SK-N-SH treated with all-trans-retinoic acid at 6 μM for 48 hours (cell line): ENCODE measurements at places on chromosomes 7 and 10.
A peak's percentile ranks its signal among the peaks of the same experiment; 100 is the strongest.

DNA sequence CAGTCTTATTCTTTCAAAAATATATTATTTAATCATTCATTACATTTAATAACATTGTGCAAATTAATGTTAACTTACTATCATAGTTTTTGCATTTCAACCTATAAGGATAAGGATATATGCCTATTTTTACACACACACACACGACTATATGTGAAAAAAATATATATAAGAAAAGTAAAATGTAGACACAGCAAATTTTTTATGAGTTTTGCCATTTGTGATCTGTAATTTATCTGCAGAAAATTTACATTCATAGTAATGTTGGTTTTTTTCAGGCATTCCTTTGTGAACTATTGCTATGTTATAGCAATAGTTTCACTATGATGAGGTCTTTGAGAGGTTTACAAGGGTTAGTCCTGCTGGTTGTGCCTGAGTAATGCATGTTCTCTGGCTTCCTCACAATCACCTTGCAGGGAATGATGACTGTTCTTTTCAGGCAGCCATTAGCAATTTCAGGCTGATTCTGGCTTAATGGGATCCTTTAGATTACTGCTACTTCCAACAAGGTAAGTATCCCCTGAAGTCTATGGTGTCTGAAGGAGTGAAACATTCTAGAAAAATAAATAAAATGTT lies 183.7 kb upstream of the CDK1 start:
- peak; percentile 74 for ATAC-seq

- ATAC-seq, result no peak
These were observed 64.2 kb upstream of the SH2B2 start for GRCh38 chr7:102222445-102222844.

GRCh38 chr10:121521794-121522556 lies 76.3 kb downstream of the FGFR2 start:
- no peak for ATAC-seq

DNA sequence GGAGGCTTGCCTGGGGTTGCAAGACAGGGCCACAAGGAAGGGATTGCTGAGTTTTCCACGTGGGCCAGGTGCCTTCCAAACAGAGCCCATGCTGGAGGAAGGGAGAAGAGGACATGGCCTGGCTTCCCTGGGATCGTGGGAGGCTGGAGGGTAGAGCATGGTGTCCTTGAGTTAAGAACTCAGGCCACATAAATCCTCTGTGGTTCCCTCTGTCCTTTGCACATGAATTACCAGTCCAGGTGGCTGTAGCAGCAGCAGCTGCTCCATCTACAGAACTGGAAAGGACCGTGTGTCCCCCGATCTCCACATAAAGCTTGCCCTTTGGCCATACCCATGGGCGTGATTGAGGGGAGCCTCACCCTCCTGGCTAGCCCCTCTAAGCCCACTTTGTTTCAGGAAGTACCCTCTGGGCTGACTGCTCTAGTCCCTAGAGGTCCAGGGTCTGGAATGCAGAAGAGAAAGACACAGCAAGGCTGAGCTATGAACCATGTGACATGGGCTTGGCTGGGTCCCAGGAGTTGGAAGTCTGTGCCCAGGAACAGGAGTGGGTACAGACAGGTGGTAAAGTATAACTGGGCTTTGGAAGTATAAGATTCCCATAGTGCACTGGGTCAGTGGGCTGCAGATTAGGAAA lies 84.9 kb downstream of the C10orf105 start:
- ATAC-seq, result peak; percentile 42; the same call in 2 of the 3 replicates

DNA sequence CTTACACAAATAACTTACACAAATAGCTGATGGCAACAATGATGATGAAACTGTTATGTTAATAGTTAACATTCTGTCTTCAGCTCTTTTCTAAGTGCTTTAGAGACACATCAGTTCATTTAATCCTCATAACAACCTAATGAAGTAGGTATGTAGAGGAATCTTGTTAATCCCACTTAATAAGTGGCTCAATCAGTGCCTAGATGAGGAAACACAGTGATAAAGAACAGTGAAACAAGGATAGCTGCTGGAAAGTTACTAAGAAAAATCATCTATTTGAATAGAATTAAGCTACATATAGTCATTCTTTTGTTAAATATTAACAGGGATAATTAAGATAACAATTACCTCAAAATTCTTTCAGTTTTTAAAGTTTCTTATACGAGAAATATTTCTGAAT lies 487.6 kb downstream of the ARL4A start:
- no peak for ATAC-seq

DNA sequence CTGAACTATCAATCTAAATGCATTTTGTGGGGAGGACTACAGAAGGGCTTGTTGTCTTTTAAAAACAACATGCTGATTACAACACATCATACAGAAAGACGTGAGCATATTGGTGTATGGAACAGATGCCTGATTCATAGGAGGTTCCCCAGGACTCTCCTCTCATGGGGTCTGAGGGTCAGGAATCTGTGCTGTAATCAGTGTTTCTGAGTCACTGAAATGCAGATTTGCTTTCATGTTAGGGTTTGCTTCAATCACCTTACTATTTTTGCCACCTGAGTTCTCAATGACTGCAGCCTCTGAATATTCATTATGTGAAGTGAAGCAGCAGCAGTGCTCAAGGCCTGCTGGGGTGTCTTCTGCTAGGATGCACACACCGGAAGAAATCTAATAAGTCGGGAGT lies 550 bp upstream of the ANK3 start:
- peak; percentile 25; the same call in 1 of the 3 replicates for ATAC-seq

- ATAC-seq, result no peak
These were observed 12.4 kb downstream of the MAT1A start for GRCh38 chr10:80277016-80277415.

GRCh38 chr7:28364082-28364481 lies 48.2 kb upstream of the CREB5 start:
- ATAC-seq, result no peak

- ATAC-seq, result no peak
These were observed 375.8 kb downstream of the REEP3 start for GRCh38 chr10:63896992-63897391.

- no peak for ATAC-seq
These were observed 25.1 kb downstream of the UPP1 start for GRCh38 chr7:48114115-48114514.

DNA sequence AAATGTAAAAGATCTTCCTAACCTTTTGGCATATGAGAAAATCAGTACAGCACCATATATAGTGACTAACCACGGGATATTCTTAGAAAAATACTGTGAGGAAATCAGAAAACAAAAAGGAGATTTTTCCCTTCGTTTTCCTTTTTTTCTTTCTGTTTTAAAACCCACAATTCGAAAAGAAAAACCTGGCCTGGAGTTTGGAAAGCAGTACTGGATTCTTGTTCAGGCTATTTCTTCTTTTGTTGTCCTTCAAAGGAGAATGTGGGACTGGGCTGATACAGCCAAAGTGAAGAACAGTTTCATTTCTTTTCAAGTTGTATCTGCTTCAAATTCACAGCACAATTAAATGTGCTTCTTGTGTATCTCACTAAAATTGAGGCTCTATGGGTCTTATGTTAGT lies 156.8 kb upstream of the PHYHIPL start:
- no peak for ATAC-seq
